Left ventricle myocardium inferior (tissue), 1 donor: ENCODE measurements at places on chromosomes 7 and 10. TPM values are rescaled to one million over a fixed set of nuclear protein-coding genes. Genes with fewer than 3 reads are reported as not detected.

GRCh38 chr7:27501001-27501400 is 161.7 kb downstream of the HIBADH start:
- no peak for DNase-seq

DNA sequence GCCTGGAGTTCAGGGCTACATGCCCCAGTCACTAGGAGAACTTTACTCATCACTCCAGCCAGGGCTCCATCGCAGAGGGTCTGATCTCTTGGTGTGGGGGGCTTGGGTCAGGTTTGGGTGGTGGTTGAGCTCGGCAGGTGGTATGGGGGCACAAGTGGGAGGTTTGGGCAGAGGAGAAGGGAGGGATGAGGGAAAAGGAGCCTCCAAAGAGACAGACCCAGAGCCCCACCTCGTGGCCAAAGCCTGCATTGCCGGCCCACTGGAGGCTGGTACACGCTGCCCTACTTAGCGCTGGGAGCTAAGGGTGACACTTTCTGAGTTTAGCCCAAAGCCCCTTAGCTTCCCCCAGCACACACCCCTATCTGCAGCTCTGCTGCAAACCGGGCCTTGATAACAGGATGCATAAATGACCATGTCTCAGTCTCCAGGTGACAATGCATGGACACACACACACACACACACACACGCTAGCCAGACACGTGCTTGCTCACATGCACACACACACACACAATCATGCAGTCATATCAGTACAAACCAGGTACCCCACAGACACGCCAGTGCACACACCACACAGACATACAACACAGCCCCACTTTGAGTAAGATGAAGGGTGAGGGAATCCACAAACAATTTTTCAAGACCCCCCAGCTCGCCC is 14.7 kb downstream of the LZTS2 start:
- DNase-seq = peak; percentile 86

GRCh38 chr7:17937506-17938120 is 2.7 kb downstream of the SNX13 start:
- DNase-seq = no peak

DNA sequence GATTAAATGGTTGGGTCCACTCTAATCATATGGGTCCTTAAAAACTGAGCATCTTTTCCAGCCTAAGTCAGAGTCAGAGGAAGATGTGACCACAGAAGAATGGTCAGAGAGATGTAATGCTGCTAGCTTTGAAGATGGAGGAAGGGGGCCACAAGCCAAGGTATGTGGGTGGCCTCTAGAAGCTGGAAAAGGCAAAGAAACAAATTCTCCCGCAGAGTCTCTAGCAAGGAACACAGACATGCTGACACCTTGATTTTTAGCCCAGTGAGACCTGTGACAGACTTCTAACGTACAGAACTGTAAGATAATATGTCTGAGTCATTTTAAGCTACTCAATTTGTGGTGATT is 1.5 kb upstream of the EXOC6 start:
- no peak for DNase-seq

DNA sequence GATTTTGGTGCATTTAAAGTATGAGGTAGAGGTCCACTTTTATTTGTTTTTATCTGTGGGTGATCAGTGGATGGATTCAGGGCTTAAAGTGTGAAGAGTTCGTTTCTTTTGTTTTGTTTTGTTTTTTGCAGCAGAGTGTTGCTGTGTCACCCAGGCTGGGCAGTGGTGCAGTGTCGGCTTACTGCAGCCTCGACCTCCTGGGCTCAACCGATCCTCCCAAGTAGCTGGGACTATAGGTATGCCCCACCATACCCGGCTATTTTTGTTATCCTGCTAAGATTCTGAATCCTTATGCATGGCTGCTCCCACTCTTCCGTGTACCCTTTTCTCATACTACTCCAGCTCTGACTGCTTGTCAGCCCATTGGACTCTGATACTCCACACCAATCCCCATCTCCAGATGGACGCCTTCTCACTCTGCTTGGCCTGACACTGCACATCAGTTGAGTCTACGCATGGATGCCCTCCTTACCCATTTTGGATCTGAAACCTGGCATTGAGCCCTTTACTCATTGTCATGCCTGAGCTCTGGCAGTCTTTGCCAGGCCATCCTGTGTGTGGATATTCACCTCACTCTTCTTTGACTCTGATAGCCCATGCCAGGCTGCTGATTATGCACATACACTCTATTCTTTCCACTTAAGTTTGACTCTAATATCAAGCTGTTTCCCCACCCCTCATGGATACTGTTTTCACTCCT is 119.5 kb downstream of the CCSER2 start:
- DNase-seq = no peak

Gene ZNF467
- 5.2 TPM for total RNA-seq

DNA sequence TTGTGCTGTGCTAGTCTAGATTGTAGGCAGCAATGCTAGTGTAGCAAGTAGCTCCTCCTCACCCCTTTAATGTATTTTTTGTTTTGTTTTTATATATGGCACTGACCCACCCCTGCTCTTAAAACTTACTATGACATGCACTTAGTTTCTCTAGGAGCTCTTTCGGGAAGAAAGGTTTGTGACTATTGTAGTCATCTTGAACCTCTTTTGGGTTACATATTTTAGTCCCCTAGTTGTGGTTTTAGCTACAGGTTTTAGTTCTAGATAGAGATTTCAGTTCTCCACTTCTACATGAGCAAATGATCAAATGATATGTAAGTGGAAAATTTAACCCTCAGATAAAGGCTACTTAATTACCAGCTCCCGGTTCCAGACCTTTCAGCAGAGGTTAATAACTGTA is 14.9 kb downstream of the MINPP1 start:
- no peak for DNase-seq

DNA sequence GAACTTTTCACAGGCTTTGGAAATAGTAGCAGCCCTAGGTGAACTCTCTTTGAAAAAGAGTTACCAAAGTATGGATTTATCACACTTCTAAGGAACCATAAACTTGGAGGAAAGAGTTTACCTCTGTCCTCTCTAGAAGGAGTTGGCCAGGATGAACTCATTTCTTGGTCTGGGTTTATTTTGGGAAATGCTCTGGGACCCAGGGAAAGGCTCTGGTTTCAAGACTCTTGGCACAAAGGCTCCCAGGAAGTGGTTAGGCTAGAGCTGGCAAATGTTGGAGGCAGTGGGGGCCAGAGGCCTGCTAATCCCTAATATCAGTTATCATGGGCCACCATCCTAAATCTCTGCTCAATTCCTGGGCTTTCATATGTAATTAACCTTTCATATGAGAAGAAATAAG is 36.3 kb upstream of the CDK6 start:
- DNase-seq = no peak

Gene AOC1
- total RNA-seq = 0.36 TPM

- no peak for DNase-seq
Measured at GRCh38 chr7:2154121-2154520, 78.6 kb downstream of the MAD1L1 start.

DNA sequence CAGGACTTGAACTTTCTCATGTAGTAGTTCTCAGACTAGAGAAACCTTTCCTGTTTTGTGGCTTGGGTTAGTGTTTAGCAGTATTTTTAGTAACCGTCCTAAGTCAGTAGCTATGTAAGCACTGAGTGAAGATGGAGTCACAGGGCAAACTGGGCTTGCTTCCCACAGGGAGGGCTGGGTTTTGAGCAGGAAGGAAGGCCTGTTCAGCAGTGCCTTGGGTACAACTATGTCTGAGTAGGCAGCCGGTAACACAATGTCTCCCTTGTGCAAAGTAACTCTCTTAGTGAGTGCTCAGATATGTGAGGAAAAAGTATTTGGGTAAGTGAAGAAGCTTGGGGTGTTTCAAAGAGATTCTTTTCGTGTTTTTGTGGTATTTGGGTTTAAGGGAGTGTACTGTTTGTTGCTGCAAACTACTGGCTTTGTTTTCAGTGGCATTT is 96.4 kb downstream of the CCSER2 start:
- DNase-seq = peak; percentile 85

- DNase-seq = no peak
Measured at GRCh38 chr10:100469756-100470155, 6.9 kb downstream of the WNT8B start.

DNA sequence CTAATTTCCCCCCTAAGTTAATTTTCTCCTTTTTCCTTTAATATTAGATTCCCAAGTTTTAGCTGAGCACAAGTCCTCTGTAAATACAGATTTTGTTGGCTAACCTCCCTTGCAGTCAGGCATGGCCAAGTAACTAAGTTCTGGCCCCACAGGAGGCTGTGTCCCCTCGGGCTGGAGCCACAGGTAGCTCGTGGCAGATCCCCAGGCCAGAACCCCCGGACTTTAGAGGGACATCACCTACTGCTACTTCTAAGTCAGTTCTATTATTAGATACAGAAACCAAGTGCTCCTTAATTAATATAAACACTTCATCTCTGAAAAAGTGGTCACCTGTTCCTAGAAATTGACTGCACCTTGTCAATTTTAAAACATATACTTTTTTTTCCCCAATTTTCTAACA is 46.1 kb upstream of the NCAPG2 start:
- no peak for DNase-seq

Gene RNF32
- total RNA-seq = not detected

Gene PYROXD2
- 10.4 TPM for total RNA-seq

DNA sequence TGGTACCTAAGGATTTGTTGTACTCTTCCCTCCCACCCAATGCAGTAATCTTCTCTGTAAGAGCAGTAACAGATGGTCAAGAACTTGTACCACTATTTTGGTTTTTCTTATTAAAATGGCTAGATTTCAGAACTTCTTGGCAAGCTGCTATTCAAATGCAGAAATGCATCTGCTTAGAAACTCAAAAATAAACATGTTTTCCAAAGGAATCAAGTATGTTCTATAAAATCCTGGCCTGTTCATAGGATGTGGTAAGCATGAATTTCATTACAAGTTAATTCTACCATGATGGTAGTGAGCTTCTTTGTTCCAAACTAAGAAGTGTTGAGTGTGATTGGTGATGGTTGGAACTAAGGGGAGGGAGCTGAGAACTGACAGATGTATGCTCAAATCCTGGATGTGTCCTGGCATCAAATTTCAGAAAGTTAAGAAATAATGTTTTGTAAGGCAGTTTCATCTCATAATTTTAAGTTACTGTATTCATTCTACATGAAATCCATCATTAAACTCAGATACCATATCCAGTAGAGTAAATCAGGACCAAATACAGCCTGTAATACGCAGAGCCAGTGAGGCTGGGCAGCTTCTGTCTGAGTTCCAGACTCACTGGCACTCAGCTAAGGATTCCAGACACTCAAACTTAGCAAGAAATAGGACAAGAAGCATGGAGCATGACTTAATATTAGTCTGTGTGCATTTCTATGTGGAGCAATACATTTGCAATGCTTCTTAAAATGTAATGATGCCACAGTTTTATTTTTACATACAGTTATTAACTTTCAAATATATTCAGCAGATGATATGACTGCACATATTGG is 119.6 kb downstream of the TES start:
- no peak for DNase-seq

- no peak for DNase-seq
Measured at GRCh38 chr10:92530421-92530820, 43.5 kb downstream of the IDE start.

GRCh38 chr10:71971311-71971731 is 7.1 kb downstream of the CHST3 start:
- no peak for DNase-seq

Gene RBP3
- not detected for total RNA-seq

Gene LEP
- total RNA-seq = 0.14 TPM

DNA sequence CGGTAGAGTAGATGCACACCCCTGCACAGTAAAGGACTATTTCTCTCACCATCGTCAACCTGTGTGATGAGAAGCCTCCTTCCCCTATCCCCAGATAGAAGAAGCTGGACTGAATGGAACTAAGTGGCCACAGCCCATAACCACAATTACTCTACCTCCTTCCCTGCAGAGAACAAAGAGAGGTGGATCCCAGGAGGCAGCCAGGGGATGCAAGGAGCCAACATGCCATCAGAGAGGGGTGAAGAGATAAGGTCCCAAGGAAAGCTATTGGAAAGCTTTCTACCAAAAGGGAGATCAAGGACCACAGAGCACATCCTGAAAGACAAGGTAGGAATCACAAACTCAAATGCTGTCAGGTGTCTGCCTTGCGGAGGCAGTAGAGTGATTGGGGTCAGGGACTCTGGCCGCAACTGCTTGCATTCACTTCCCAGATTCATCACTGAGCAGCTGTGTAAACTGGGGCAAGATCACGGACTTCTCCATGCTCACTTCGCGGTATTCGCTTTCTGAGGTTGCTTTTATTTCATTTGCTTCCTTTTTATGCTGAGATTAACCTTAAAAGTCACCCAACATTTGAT is 81.6 kb upstream of the MYO3A start:
- no peak for DNase-seq

DNA sequence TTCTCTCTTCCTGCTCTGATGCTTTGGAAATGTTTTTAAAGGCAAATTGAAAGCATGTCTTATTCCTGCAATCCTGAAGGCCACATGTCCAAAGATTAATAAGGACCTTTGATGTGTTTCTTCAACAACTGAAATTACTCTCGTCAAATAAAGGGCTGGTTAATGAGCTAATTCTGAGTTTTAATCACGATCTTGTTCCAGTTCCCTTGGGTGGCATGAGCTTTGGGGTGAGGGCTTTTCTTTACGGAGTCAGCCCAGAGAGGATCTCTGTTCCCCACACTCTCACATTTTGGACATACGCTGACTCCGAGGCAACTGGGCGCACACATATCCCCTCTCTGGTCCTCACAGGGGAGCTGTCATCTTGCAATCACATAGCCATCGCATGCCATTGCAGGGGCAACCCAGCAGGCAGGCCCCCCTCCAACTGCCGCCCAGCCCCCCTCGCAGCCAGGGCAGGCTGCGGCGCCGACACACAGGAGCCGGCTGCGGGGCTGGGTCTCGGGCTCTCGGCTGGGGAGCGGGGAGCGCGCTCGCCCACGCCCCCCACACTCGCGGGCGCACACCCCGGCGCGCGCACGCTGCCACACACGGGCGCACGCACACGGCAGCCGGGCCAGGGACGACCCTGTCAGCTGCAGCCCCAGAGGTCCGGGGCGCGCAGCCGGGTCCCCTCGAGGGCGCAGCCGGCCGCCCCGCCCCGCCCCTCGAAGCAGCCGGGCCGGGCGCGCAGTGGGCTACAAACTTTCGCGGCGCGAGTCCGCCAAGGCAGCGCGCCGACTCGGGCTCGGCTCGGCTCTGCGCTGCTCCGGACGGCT is at the start of gene GDF10:
Gene GDF10 (plus strand): TSS at position 587 of the 818 bp plus-strand sequence. CDS start 455 bp downstream, outside the sequence.
- no peak for DNase-seq

Gene HDAC9
- 39.6 TPM for total RNA-seq

DNA sequence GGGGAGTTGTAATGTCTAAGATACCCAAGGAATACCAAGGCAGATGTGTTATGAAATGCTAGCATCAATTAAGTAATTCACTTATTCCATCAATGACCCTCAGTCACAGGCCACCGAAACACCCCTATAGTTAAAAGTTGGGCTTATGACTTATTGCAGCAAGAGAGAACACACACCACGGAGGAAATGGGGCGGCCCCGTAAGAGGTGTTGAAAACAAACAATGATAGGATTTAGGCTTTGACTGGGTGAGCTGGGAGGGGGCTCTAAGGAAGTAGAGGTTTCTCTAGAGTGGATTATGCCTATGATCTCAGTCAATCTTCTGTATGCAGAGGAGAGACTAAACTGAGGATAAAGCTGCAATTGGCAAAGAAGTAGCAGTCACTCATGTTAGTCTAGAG is 45.4 kb upstream of the PRKCQ start:
- DNase-seq = no peak

Gene OR2A1
- not detected for total RNA-seq
